ENCODE measurements at places on chromosomes 2 and 18.

GRCh38 chr2:85785027-85785822, 31.4 kb downstream of the ATOH8 start:
- no peak for DNase-seq

- no peak for DNase-seq
These were observed 90.0 kb upstream of the NYAP2 start for GRCh38 chr2:225309516-225309915.

DNA sequence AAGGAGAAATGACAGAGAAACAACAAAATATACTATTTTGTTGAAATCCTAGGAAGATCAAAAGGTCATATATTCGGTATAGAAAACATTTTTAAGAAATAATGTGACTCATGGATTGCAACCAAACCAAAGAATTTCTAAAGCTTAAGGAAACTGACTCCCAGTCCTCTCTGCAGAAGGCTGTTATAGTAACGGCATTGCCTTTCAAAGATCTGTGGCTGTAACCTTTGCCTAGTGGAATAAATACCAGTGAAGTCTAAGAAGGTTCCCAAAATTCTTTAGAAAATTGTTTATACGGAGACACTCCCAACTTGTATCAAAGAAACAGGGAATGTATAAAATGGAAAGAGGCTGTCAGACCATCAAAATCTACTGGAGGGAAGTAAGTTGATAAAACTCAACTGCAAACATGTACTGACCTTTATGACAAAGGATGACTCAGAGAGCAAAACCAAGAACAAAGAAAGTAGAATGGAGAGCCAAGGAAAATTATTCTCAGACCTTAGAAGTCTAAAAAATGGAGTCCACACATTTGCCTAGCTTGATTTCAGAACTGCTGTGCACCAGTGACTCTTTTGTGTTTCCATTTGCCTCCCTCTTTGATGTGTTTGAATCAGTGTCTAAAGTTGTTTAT, 48.6 kb upstream of the FSIP2 start:
- no peak for DNase-seq

GRCh38 chr18:26071725-26072124, 18.7 kb downstream of the SS18 start:
- no peak for DNase-seq

DNA sequence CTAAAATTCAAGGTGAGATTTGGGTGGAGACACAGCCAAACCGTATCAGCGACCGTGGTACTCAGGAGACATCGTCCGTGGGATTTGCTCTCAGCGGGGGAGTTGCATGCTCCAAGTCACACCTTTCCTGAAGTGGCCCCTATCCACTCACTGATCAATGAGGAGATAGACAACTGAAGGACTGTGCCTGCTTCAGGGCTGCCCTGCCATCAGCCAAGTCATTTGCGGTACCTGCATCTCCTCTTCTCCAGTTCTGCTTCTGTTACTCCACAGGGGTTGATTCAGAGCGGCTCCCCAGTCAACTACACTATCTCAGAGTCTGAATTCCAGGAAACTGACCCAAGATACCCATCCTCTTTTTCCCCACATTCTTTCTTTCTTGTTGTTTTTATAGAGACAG, 184.1 kb downstream of the MREG start:
- no peak for DNase-seq

GRCh38 chr2:119808516-119809147, 48.9 kb downstream of the PTPN4 start:
- DNase-seq, result no peak

DNA sequence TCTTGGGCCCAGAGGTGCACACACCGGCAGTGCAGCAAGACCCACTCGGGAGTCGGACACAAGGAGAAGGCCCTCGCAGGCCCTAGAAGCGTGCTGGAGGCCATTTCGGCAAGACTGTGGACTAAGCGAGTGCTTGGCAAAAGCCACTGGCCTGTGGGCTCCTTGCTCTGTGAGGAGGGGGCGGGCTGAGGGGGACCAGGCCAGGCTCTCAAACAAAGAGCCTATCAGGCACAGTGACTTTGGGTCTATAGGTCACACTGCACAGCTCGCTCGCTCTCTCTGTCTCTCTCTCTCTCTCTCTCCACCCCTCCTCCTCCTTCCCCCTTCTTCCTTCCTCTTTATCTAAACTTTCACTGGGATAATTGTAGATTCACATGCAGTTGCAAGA, 23.6 kb upstream of the ZCCHC2 start:
- DNase-seq, result no peak

DNA sequence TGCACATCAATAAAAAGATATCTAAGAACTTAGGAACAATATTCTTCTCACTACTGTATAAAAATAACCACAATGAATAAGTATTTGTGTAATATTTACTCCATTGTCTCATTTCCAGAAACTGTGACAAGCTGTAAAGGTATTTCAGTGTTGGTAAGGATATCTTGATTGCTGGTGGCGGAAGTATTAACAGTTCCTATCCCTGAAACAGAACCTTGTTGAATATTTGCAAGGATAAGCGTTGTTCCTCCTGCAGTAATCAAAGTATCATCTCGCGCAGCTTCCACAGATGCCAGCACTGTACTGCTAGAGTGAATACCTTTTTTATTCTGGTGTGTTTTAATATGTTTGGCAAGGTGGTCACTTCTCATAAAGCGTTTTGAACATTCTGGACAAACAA, 55.3 kb downstream of the SP3 start:
- DNase-seq, result no peak

GRCh38 chr18:53887447-53887846, 337.0 kb downstream of the MBD2 start:
- no peak for DNase-seq
